PC-9 (cell line): ENCODE measurements at places on chromosomes 2 and 18. TPM values are rescaled to one million over a fixed set of nuclear protein-coding genes. Genes with fewer than 3 reads are reported as not detected.
A peak's percentile ranks its signal among the peaks of the same experiment; 100 is the strongest.

GRCh38 chr18:46583711-46584110 lies 73.3 kb downstream of the LOXHD1 start:
- H3K27ac ChIP-seq, result no peak overlapping the region
- no peak for DNase-seq
- H3K36me3 ChIP-seq, result no peaks in the 10 kb centered on the region
- H3K4me1 ChIP-seq, result no peaks in the 10 kb centered on the region
- no peak overlapping the region for H3K4me3 ChIP-seq

DNA sequence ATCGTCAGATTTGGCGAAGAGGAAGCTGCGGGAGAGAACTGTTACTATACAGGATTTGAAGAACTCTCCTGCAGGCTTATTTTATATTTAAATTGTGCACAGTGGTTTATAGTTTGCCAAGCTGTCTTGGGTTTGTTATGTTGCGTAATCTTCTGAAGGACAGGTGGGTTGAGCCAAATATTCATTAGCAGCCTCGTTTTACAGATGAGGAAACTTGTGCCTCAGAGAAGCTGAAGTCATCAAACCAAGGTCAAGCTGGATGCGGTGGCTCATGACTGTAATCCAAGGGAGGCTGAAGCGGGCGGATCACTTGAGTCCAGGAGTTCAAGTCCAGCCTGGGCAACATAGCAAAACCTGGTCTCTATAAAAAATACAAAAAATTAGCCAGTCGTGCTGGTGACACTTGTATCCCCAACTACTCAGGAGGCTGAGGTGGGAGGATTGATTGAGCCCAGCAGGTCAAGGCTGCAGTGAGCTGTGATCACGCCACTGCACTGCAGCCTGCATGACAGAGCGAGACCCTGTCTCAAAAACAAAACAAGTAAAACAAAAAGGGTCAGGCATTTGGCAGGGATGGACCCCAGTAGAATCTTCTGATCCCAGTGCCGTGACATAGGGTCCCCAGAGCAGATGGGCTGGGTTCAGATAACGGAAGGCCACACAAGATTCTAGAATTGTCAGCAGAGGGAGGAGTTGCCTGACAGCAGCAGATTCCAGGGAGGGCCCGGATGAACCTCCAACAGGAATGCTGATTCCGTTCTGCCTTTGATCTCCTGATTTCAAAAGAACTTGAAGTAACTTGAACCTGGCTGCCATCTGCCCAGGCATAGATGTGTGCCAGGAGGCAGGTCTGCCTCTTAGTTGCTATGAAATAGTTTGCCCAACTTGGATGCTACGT lies 50.6 kb downstream of the SH3BP4 start:
- H3K36me3 ChIP-seq, result peaks cover 18% of the 10 kb centered on the region; the same call in 1 of the 2 replicates
- H3K4me3 ChIP-seq, result no peak overlapping the region
- no peak overlapping the region; the same call in 1 of the 2 replicates for H3K27ac ChIP-seq

DNA sequence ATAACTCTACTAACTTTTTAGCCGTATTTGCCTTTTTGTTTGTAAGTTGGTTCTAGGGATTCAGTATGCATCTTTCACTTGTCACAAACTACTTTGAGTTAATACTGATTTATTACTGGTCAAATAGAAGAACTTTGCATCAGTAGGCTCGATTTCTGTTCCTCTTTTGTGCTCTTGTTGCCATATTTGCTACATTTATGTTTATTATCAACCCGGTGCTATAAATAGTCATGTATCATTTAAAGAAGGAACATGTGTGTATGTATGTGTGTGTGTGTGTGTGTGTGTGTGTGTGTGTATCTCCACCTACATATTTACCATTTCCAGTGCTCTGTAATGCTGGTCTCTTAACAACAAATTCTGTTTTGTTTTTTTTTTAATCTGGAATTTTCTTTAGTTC lies 79.6 kb upstream of the B3GNT7 start:
- no peak for DNase-seq
- no peaks in the 10 kb centered on the region for H3K27me3 ChIP-seq
- no peaks in the 10 kb centered on the region for H3K36me3 ChIP-seq
- H3K4me1 ChIP-seq, result no peaks in the 10 kb centered on the region
- no peak overlapping the region for H3K27ac ChIP-seq
- no peak overlapping the region for H3K4me3 ChIP-seq

GRCh38 chr18:45837283-45838070 lies 12.0 kb downstream of the SIGLEC15 start:
- H3K27ac ChIP-seq, result no peak overlapping the region
- no peak overlapping the region for H3K4me3 ChIP-seq
- no peaks in the 10 kb centered on the region for H3K36me3 ChIP-seq
- peaks cover 42% of the 10 kb centered on the region for H3K4me1 ChIP-seq

DNA sequence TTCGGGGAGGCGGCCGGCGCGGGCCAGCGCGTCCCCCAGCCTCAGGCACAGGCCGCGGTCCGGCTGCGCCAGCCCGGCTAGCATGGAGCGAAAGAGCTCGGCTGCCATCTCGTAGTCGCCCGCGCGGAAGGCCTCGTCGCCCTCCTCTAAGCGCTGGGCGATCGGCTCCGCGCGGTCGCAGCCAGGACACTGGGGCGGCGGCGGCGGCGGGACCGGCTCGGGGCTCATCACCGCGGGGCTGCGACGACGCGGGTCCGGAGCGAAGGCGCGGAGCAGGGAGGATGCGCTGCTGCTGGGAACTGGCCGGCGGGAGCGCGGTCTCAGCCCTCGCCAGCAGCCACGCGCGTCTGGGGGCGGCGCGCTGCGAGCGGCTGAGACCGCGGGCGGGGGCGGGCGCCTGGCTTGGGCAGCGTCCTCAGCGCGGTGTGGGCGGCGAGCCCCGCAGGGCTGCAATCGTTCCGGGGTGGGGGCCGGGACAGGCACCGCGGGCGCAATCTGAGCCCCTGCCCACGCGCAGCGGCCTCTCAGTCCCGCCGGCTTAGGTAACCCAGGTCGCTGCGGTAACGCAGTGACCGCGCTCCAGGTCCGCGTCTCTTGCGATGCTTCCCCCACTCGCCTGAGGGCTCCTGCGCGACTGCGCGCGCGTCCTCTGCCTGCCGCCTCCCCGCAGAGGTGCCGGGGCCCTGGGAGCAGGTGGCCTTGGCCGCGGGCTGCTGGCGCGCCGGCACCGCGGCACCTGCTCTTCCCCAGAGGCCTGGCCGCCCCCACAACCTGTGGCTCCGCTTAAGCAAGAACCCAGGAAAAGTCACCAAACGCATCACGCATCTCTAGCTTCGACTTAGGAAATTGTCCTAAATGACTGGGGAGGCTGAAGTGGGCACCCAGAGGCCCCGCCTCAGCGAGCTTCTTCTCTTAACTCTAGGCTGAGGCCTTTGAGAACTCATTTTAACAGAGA lies at the start of gene LONRF2:
LONRF2 (minus strand) TSS at position 636 of the 955 bp plus-strand sequence; CDS start at position 228, 408 bp downstream.
- H3K4me3 ChIP-seq, result no peak within 1 kb of the TSS
- DNase-seq, result no peak
- no peak within 1 kb of the TSS for H3K27ac ChIP-seq
- H3K4me1 ChIP-seq, result no peaks in the 10 kb centered on the region

DNA sequence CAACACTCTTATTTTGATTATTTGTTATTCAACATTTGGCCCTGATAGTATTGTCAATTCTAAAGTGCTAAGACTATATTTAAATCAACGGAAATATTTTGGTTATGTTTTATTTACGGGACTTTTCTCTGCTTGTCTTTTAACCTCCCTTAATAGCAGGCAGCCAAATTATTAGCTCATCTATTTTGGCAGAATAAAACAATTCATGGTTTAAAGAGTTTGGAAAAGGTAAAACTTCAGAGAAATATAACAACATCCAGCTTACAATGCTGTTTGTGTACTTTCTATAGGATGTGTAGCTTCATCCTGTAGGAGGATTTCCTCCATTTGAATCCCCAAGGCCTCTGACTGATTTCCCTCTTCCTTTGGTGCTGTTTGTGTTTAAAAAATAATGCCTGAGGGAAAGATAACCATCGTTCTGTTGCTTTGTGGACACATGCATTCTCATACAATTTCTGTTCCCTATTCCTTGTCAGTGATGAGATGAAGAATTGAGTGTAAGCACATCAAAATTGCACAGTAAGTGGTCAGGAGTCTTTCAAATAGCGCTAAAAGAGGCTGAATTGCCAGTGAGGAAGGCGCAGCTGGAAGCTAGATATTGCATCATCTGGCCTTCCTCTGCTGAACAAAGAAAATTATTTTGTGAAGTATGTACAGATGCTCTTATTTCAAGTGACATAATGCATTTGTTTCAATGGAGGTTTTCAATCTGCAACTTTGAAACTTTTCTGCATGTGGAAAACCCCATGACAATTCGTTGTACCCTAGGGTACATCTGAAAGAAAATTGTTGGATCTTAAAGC lies 80.3 kb downstream of the CD28 start:
- H3K27me3 ChIP-seq, result no peaks in the 10 kb centered on the region
- DNase-seq, result no peak
- H3K36me3 ChIP-seq, result no peaks in the 10 kb centered on the region
- H3K4me3 ChIP-seq, result no peak overlapping the region
- no peak overlapping the region for H3K27ac ChIP-seq
- peaks cover 14% of the 10 kb centered on the region for H3K4me1 ChIP-seq

GRCh38 chr2:171136024-171136423 lies 24.7 kb downstream of the TLK1 start:
- DNase-seq, result no peak
- no peak overlapping the region for H3K4me3 ChIP-seq
- H3K27ac ChIP-seq, result 0 out of 2 replicates have a peak overlapping the region, but pooled peaks have one; percentile 39
- H3K36me3 ChIP-seq, result no peaks in the 10 kb centered on the region

DNA sequence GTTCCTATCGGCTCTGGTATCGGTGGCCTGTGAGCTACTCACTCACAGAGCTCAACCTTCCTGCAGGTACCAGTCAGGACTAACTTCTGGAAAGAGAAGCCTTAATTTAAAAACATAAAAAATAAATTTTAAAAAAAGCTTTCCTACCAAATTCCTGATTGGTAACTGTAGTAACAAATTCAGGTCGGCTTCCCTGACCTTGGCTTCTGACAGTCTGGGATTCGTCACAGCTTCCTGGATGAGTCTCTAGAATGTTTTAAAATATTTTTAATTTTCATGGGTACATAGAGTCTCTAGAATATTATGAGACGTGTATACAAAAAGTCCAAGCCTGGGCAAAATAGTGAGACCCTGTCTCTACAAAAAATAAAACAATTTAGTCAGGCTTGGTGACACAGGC lies 45.0 kb upstream of the MTCL1 start:
- H3K27ac ChIP-seq, result no peak overlapping the region
- peaks cover 7% of the 10 kb centered on the region for H3K4me1 ChIP-seq
- no peaks in the 10 kb centered on the region for H3K36me3 ChIP-seq

- DNase-seq, result no peak
- peaks cover 3% of the 10 kb centered on the region; the same call in 1 of the 2 replicates for H3K27me3 ChIP-seq
- no peaks in the 10 kb centered on the region for H3K4me1 ChIP-seq
- no peaks in the 10 kb centered on the region for H3K36me3 ChIP-seq
These were observed 69.9 kb downstream of the CYP26B1 start for GRCh38 chr2:72077702-72078169.

DNA sequence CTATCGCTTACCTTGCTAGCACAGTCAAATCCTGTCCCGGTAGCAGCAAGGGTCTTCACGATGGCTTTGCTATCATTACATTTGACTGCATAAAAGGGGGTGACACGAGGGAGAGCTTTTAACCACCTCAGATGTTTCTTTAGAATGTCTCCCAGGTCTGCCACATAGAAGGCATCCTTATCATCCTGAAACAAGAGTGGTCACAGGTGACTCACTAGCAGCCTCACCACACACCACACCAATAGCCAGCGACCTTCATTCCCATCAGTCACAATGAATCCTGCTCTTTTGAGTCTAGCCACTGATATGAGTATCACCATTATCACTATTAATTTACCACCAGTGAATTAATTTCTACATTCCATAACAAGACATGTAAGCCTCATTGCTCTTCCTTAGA lies 3.7 kb downstream of the ODC1 start:
- peaks cover 21% of the 10 kb centered on the region for H3K4me1 ChIP-seq
- no peak for DNase-seq
- no peak overlapping the region for H3K27ac ChIP-seq
- H3K36me3 ChIP-seq, result peaks cover 36% of the 10 kb centered on the region
- no peak overlapping the region for H3K4me3 ChIP-seq

DNA sequence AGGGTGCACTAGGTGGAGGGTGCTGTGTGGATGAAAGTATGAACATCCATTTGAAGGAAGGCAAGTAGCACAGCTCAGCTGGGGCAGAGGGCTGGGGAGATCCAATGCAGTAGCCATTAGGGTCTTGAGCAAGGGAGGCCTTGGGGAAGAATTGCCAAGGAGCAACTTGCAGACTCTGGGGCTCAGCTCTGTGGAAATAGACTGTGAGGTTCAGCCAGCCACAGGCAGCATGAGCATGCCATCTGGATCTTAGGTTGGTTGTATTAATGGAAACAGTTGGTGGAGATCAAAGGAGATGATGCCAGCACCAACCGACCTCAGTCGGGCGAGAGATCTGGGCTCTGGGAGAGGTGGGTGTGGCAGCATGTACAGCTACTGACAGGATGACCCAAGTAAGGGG lies 5.6 kb downstream of the ZAP70 start:
- H3K27me3 ChIP-seq, result peaks cover 15% of the 10 kb centered on the region; the same call in 1 of the 2 replicates
- no peak for DNase-seq
- H3K4me3 ChIP-seq, result no peak overlapping the region
- H3K36me3 ChIP-seq, result no peaks in the 10 kb centered on the region
- H3K4me1 ChIP-seq, result no peaks in the 10 kb centered on the region
- no peak overlapping the region for H3K27ac ChIP-seq

DNA sequence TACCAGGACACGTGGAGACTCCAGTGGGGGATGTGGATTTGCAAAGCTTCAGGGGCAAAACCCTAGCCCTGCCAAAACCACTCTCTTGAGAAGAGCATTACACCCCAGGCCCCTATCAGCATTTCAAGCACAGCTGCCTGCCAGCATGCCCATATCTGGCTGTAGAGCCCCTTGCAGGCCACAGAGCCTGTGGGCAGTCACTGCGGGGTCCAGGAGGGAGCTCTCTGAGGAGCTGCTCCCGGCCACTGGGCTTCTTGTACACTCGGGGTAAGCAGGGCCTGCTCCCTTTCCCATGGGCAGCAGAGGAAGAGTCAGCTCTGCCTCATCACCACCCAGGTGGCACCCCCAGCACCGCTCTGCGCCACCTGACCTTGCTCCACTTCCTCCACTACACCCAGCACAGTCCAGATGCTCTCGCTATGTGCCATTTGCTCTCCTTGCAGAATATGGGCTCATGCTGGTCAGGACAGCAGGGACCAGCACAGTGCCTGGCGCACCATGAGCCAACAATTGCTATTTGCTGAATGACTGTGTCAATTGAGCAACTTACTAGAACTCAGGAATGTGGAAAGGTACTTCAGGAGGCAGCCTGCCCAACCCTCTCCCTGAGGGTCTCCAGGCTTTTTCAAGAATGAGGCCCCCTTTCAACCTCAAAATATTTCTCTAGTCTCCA lies 7.4 kb downstream of the CHST10 start:
- H3K27me3 ChIP-seq, result peaks cover 96% of the 10 kb centered on the region
- H3K4me1 ChIP-seq, result no peaks in the 10 kb centered on the region
- no peak overlapping the region for H3K27ac ChIP-seq
- H3K4me3 ChIP-seq, result no peak overlapping the region

- no peaks in the 10 kb centered on the region for H3K27me3 ChIP-seq
- no peaks in the 10 kb centered on the region for H3K36me3 ChIP-seq
- DNase-seq, result no peak
- peaks cover 74% of the 10 kb centered on the region for H3K4me1 ChIP-seq
These were observed 52.9 kb upstream of the NABP1 start for GRCh38 chr2:191625016-191625415.

- no peak overlapping the region for H3K27ac ChIP-seq
- DNase-seq, result no peak
- no peaks in the 10 kb centered on the region for H3K4me1 ChIP-seq
- no peak overlapping the region for H3K4me3 ChIP-seq
- no peaks in the 10 kb centered on the region for H3K36me3 ChIP-seq
These were observed 659.5 kb downstream of the TSN start for GRCh38 chr2:122414902-122415301.

GRCh38 chr2:99555404-99555803 lies 65.6 kb upstream of the REV1 start:
- DNase-seq, result no peak
- no peaks in the 10 kb centered on the region for H3K36me3 ChIP-seq
- no peaks in the 10 kb centered on the region for H3K4me1 ChIP-seq

The MTIF2 gene
- total RNA-seq, result 44.6 and 52.0 TPM in 2 replicates

The GKN2 gene
- not detected in 2 replicates for total RNA-seq

The ELOA2 gene
- total RNA-seq, result not detected in 2 replicates

The TMEM17 gene
- 7.6 and 11.0 TPM in 2 replicates for total RNA-seq
